GM10248 (cell line): ENCODE measurements at places on chromosomes 13 and 19.

- no peak for DNase-seq
Measured at GRCh38 chr13:46595136-46595884, 42.3 kb downstream of the LRCH1 start.

DNA sequence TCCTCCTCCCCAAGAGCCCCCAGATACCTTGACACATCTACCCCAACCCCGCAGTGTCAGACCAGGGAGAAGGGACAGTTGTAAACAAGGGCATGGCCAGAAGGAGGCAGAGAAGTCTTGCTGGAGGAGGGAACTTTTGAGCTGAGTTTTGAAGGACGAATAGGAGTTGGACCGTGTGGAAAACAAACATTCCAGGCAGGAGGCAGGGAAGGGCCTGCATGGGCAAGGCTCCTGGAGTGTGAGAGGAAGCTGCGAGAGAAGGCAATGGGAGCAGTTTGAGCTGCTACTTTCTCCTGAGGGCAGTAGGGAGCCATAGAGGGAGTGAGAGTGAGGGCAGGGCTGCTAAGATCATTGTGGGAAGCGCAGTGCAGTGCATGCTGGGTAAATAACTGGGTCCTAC, 23.3 kb downstream of the IL12RB1 start:
- no peak for DNase-seq

GRCh38 chr13:46158222-46158621, 23.8 kb downstream of the LCP1 start:
- DNase-seq, result no peak

GRCh38 chr19:16861834-16862233, 27.0 kb upstream of the F2RL3 start:
- no peak for DNase-seq

- DNase-seq, result no peak
Measured at GRCh38 chr19:48826606-48827020, 9.7 kb downstream of the HSD17B14 start.

GRCh38 chr13:52599848-52600603, 42.2 kb upstream of the HNRNPA1L2 start:
- peak; percentile 57 for DNase-seq

DNA sequence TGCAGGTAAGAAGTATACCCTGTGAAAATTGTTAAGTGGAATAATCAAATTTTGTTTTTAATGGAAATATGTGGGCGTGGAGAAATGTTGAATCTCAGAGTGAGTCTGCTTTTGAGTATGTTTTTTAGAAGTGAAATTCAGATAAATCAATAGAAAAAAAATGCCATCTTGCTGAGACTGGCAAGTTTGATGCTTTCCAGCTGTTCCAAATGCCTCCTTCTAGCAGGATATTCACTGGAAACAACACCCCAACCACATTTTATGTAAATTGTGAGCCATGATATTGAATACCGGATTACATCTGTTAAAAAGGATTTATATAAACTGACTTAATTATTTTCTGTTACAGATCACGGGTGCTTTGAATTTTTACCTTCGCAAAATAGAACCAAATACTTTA, 115.4 kb downstream of the ITGBL1 start:
- no peak for DNase-seq

DNA sequence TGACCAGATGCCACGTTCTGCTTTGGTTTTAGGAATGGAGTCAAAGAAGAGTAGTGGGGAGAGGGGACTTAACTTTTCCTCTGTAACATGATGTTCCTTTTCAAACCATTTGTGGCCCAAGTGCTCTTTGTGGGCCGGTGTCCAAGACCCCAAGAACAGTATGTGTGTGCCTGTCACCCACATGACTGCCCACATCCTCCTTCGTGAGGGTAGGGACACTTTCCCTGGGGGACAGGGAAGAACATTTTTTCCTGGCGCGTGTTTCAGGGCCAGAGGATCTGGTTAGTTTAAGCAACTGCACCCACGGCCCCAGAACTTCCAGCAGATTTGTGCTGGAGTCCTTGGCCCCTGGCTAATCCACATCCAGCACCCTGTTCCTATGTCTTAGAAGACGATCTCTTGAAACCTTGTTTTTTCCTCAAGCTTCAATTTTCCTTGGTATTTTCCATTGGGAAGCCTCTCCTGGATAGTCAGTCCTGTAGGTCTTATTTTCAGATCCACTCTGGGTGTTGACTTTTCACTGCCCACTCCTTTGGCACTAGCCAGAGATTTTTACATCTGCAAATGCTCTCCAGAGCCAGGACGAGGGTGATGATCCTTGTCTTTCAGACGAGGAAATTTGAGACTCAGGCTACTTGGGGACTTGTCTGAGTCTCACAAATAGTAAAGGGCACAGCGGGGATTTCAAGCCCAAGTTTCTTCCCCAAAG, 10.8 kb upstream of the CCDC97 start:
- no peak for DNase-seq

DNA sequence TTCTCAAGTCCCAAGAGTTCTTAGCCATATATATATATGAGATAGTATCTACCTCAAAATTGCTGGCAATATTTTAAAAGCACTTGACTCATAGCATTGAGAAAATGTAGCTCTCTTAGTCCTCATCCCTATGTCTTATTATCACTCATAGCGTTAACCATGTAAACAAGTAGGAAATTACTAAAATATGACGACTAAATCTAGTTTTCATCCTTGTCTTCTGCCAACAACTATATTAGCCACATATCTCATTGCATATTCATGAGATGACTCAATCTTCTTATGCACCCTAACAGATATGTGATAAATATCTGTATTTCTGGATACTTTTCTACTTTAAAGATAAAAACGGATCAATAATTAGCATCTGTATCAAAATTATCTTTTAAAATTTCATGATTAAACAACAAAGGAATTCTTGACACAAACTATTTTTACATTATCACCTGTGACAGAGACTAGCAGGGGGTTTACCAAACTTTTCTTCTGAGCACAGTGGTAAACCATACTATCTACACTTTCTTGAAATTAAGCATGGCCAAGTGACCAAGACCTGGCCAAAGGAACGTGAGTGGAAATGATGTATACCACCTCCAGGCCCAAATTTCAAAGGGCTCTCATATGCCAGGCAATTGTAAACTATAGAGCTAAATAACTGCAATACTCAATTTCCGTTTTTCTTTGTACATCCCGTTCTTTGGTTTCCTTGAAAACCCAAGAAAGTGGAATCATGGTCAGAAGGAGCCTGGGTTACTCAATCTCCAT, 45.7 kb downstream of the ZC3H13 start:
- no peak for DNase-seq

GRCh38 chr13:77528834-77529500, 6.5 kb upstream of the SCEL start:
- peak; percentile 18 for DNase-seq
